ENCODE measurements at places on chromosomes 5 and 9. TPM values are rescaled to one million over a fixed set of nuclear protein-coding genes. Genes with fewer than 3 reads are reported as not detected.

Gene CRHBP
- 0.79 TPM for total RNA-seq

Gene PCDHB3
- not detected for total RNA-seq

DNA sequence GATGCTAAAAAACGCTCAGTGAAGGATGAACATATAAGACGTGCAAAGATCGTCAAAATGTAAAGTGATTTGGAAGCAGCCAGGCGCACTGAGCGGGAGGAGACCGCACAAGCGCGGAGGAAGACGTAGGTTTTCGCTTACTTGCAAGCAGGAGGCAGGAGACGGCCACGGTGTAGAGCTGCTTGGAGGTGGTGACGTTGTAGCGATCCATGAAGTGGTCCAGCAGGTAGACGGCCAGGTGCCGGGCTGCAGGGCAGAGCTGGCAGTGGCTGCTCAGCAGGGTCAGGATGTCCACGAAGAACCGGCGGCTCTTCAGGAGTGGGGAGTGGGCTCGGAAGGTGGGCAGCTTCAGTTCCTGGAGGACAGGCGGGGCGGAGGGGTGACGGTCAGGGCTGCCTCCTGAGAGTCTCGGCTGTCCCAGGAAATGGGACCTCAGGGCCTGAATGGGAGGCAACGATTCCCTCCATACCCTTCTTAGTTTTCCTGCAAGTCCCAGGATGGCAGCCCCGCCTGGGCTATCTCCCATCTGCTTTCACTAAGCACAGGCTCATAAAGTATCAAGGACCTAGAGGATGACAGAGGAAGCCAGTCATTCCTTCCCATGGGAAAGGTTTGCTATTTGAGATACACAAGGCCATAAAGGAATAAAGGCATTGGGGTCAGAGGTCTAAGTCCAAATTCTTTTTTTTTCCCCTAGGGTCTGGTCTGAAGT is 31.8 kb downstream of the CCNJL start:
- peak; percentile 64 for DNase-seq
- peaks cover under 1% of the 10 kb centered on the region for H3K4me1 ChIP-seq
- H3K36me3 ChIP-seq: no peaks in the 10 kb centered on the region
- H3K4me3 ChIP-seq: peak overlapping the region; percentile 24
- H3K27ac ChIP-seq: peak overlapping the region; percentile 83

GRCh38 chr5:110096419-110096818 is 406.7 kb downstream of the MAN2A1 start:
- no peak for DNase-seq
- H3K4me3 ChIP-seq: no peak overlapping the region

DNA sequence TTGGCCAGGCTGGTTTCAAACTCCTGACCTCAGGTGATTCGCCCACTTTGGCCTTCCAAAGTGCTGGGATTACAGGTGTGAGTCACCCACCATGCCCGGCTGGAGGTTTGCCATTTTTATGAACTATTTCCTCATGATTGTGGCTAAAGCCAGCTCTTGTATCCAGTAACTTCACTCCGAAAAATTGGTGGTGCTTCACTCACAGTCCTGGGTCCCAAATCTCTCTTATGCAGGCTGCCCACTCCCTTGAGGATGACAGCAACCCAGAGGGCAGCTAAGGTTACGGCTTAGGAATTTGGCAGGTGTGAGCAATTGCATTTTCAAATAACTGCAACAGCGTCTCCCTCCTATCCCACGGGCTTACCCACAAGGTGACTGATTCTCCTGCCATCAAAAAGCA is 23.4 kb upstream of the FUBP3 start:
- no peaks in the 10 kb centered on the region for H3K36me3 ChIP-seq
- H3K4me1 ChIP-seq: no peaks in the 10 kb centered on the region
- DNase-seq: no peak
- H3K27ac ChIP-seq: no peak overlapping the region
- H3K4me3 ChIP-seq: no peak overlapping the region
- H3K27me3 ChIP-seq: peaks cover 16% of the 10 kb centered on the region

All from transverse colon (tissue), 4 donors.